ENCODE measurements at places on chromosomes 12 and 14.
A peak's percentile ranks its signal among the peaks of the same experiment; 100 is the strongest.

- peak; percentile 25 for DNase-seq
These were observed 66.2 kb downstream of the PTGER2 start for GRCh38 chr14:52380294-52380693.

DNA sequence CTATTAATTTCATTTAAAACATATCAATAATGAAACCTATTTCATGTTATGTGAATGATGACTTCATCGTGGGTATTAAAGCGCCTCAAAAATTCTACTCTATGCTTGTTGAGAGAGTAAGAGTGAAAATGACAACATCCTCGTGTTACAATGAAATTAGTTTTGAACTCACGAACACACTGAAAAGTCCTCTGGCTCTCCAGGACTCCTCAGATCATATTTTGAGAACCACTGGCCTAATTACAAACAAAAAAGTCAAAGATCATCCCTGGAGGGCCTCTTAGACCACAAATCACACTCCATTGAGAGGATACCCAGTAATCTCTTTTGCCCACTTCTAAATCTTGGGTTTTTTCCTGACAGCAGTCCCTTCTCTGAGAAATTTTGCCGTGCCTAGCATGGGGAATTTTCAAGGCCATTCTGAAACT lies 19.1 kb downstream of the DAAM1 start:
- DNase-seq, result no peak

GRCh38 chr12:91786499-91787272 lies 359.0 kb downstream of the BTG1 start:
- no peak for DNase-seq

DNA sequence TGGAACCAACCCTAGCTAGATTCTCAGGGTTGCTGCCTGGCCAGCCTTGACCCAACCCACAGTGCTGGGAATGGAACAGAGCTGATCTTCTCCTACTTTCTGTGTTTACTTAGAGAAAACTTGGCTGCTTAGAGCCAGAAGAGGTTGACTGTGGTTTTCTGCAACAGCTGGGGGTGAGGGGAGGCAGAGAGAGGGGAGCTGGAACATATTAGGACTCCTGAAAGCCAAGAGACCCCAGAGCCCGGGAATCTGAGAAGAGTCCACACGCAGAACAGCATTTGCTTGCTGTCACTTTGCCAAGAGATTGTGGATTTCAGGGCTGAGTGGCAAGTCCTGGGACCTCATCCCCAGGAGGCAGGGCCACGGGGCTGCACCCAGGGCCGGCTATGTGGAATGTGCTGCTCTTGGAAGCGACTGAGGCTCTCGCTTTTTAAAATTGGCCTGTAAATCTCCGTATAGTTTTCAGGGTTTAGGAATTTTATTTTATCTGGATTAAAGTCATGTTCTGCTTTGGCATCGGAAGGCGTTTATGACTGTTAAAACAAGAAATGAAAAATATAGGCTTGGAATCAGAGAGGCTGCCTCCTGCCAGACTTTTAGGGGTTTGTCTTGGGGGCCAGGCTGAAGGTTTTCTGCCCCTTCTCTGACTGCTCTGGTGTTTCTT lies 22.3 kb upstream of the MED13L start:
- peak; percentile 35 for DNase-seq

- DNase-seq, result no peak
These were observed 2.3 kb downstream of the LHX5 start for GRCh38 chr12:113469224-113469948.

GRCh38 chr14:100618318-100618693 lies 31.1 kb upstream of the BEGAIN start:
- DNase-seq, result no peak
